ENCODE measurements at places on chromosomes 3 and 15.

DNA sequence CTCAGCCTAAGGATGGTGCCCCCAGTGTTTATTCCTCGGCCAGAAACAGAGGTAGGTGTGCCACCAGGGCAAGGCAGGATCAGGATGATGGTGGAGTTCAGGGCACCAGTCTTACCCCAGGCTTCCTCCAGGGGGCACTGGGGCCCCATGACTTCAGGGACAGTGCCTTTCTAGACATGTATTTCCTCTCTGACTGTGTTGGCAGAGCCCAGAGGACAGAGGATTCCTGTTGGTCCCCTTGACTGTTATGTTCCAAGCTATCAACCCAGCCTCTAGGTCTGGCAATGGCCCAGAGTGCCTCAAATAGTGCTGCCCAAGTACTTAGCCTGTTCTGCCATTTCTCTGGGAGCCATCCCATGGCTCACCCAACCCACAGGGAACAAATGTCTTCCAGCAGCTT lies 2.8 kb downstream of the HEMK1 start:
- H3K27ac ChIP-seq = peak overlapping the region; percentile 62
- DNase-seq = peak; percentile 52
- peaks cover 21% of the 10 kb centered on the region for H3K4me1 ChIP-seq

GRCh38 chr15:75008629-75009326 lies 13.4 kb downstream of the SCAMP5 start:
- H3K27me3 ChIP-seq = no peaks in the 10 kb centered on the region
- H3K27ac ChIP-seq = no peak overlapping the region
- H3K36me3 ChIP-seq = no peaks in the 10 kb centered on the region

DNA sequence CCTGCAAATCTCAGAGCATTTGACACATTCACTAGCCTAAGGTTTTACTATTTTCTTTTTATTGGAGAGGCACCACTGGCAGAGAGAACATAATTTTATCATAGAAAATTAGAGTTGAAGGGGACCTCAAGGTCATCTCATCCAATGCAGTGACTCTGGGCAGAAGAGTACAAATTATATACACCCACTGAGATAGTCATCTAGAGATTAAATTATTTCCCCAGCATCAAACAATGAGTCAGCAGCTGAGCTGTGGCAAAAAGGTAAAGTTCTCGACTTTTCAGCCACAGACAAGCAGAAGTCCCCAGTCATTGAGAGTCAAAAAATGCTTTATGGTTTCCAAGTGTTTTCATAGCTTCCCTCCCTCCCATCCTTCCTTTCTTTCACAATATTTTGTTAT lies 39.3 kb upstream of the SEMA6D start:
- H3K36me3 ChIP-seq = no peaks in the 10 kb centered on the region
- no peak overlapping the region for H3K4me3 ChIP-seq
- H3K27ac ChIP-seq = no peak overlapping the region
- H3K27me3 ChIP-seq = no peaks in the 10 kb centered on the region
- DNase-seq = no peak

GRCh38 chr3:186013312-186013711 lies 75.5 kb upstream of the TRA2B start:
- no peak for DNase-seq
- H3K4me1 ChIP-seq = no peaks in the 10 kb centered on the region
- no peak overlapping the region for H3K4me3 ChIP-seq

DNA sequence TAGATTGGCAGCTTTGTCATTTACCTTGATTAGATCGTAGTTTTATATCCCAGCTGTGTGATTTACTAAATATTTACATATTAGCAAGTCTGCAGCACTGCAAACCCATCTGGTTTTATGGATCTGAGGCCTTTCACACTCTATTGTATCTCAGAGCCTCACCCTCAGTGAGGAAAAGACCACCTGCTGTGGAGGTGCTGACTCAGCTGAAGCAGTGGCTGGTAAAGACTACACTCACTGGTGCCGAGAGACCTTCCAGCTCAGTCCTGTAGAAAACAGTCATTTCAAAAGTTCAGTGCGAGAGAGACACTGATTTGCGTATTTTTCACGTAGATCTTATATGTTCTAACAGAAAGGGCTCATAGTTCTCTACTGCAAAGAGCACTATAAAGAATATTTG lies 307.8 kb upstream of the TPM1 start:
- no peaks in the 10 kb centered on the region for H3K4me1 ChIP-seq
- no peak for DNase-seq
- H3K4me3 ChIP-seq = no peak overlapping the region
- no peaks in the 10 kb centered on the region for H3K27me3 ChIP-seq
- H3K36me3 ChIP-seq = peaks cover 21% of the 10 kb centered on the region
- H3K27ac ChIP-seq = no peak overlapping the region

GRCh38 chr3:53186726-53187125 lies 25.7 kb downstream of the PRKCD start:
- H3K4me3 ChIP-seq = no peak overlapping the region
- H3K27me3 ChIP-seq = no peaks in the 10 kb centered on the region
- peaks cover 9% of the 10 kb centered on the region for H3K4me1 ChIP-seq
- no peak for DNase-seq
- H3K27ac ChIP-seq = peak overlapping the region; percentile 65

DNA sequence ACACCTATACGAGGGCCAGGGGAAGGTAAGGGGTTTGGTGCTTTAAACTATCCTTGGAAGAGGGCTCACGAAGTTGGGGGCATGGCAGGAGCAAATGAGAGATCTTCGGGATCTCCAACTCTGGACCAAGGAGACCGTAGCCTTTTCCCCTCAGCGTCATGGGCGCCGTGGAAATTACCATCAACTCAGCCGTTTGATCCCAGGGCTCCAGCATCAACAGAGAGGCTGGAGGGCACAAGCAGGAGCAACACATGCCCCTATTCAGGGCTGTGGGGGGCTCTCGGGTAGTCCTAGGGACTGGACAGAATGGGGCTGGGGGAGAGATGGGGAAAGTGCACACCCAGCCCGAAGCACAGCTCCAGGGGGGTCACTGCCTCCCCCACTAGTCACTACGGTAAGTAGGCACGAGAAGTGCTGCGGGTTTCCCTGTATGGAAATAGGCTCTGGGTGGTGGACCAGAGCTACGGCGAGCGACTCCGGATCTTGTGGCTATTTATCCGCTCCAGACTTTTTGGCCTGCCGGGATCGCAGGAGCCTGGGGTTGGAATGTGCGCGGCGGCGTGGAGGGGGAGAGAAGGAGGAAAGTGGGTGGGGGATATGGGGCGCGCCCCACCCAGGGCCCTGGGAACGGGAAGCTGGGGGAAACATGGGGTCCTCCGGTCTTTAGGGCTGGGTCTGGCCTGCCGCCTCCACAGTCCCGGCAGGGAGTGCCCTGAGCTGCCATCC lies 539 bp upstream of the LAMB2 start:
- H3K27ac ChIP-seq = peak overlapping the region; percentile 64
- peaks cover 35% of the 10 kb centered on the region for H3K4me1 ChIP-seq
- peak overlapping the region; percentile 92 for H3K4me3 ChIP-seq
- DNase-seq = peak; percentile 69

GRCh38 chr15:80007532-80007931 lies 36.5 kb upstream of the BCL2A1 start:
- no peaks in the 10 kb centered on the region for H3K27me3 ChIP-seq
- no peaks in the 10 kb centered on the region for H3K4me1 ChIP-seq
- peaks cover 3% of the 10 kb centered on the region for H3K36me3 ChIP-seq
- H3K4me3 ChIP-seq = no peak overlapping the region
- no peak for DNase-seq
- H3K27ac ChIP-seq = no peak overlapping the region

GRCh38 chr3:152785051-152785450 lies 49.9 kb upstream of the P2RY1 start:
- H3K36me3 ChIP-seq = no peaks in the 10 kb centered on the region
- no peak for DNase-seq
- peaks cover 5% of the 10 kb centered on the region for H3K4me1 ChIP-seq
- H3K27me3 ChIP-seq = no peaks in the 10 kb centered on the region

- peaks cover 2% of the 10 kb centered on the region for H3K27me3 ChIP-seq
- H3K4me3 ChIP-seq = no peak overlapping the region
- no peaks in the 10 kb centered on the region for H3K4me1 ChIP-seq
- no peak for DNase-seq
- H3K27ac ChIP-seq = no peak overlapping the region
Observed at GRCh38 chr15:73539212-73540128, 93.7 kb downstream of the NPTN start.

DNA sequence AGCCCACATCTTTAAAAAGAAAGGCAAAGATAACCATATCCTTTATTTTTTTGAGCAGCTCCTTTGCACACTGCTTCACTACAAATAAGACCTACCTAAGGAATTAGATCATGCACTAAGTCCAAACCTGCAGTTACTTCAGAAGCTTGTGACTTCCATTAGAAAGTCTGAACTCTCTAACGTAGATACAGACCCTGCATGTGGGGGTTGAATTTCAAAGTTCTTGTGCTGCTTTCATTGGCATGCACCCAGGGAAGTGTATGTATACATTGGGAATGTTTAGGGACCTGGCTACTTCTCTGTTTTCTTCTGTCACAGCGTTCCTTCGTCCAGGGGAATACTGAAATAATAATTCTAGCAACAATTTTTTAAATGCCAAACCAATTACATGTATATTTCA lies 185.2 kb upstream of the IL12A start:
- H3K4me3 ChIP-seq = no peak overlapping the region
- DNase-seq = no peak
- no peak overlapping the region for H3K27ac ChIP-seq
- H3K4me1 ChIP-seq = peaks cover 9% of the 10 kb centered on the region
- H3K36me3 ChIP-seq = no peaks in the 10 kb centered on the region

- no peaks in the 10 kb centered on the region for H3K4me1 ChIP-seq
- DNase-seq = no peak
- H3K4me3 ChIP-seq = no peak overlapping the region
- peaks cover 3% of the 10 kb centered on the region for H3K36me3 ChIP-seq
Observed at GRCh38 chr3:99458013-99458412, 180.4 kb upstream of the COL8A1 start.

DNA sequence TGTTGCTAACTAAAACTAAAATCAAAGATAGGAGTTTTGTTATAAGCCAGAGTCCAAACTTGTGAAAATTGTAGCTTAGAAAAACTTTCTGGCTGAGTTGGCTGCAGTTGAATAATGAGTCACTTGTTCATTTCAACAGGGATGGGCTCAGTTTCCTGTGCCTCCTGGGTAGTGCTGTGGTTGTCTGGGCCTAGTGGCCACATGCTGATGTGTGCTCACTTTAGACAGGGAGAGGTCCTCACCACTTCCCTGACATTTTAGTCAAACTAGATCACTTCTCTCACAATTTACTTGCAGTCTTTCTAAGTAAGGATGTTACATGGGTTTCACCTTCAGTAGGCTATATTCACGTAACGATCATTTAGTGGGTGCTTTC lies 6.3 kb upstream of the UBE2Q2 start:
- H3K27ac ChIP-seq = no peak overlapping the region
- DNase-seq = no peak
- H3K36me3 ChIP-seq = no peaks in the 10 kb centered on the region
- H3K27me3 ChIP-seq = peaks cover 9% of the 10 kb centered on the region
- no peak overlapping the region for H3K4me3 ChIP-seq

- no peaks in the 10 kb centered on the region for H3K36me3 ChIP-seq
- no peak overlapping the region for H3K27ac ChIP-seq
- H3K4me3 ChIP-seq = no peak overlapping the region
- no peaks in the 10 kb centered on the region for H3K27me3 ChIP-seq
Observed at GRCh38 chr15:78220713-78221112, 13.7 kb downstream of the ACSBG1 start.

DNA sequence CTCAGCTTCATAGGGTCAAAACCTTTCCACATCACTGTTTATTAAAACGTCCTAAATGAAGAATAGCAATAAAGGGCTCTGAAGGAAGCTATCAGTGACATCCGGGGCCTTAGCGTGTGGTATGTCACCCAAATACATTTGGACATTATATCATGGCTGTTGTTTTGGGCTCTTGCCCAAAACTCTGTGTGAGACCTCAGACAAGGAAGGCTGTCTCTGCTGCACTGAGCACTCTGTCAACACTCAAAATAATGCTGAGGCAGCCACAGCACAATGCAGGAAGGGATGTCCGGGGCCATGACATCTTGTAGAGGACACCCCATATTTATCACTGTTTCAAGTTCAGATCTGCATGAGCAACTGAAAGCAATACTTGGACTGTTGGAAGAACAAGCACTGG lies 293.8 kb upstream of the WNT5A start:
- no peak overlapping the region for H3K4me3 ChIP-seq
- H3K36me3 ChIP-seq = no peaks in the 10 kb centered on the region
- H3K27ac ChIP-seq = no peak overlapping the region
- no peaks in the 10 kb centered on the region for H3K27me3 ChIP-seq

DNA sequence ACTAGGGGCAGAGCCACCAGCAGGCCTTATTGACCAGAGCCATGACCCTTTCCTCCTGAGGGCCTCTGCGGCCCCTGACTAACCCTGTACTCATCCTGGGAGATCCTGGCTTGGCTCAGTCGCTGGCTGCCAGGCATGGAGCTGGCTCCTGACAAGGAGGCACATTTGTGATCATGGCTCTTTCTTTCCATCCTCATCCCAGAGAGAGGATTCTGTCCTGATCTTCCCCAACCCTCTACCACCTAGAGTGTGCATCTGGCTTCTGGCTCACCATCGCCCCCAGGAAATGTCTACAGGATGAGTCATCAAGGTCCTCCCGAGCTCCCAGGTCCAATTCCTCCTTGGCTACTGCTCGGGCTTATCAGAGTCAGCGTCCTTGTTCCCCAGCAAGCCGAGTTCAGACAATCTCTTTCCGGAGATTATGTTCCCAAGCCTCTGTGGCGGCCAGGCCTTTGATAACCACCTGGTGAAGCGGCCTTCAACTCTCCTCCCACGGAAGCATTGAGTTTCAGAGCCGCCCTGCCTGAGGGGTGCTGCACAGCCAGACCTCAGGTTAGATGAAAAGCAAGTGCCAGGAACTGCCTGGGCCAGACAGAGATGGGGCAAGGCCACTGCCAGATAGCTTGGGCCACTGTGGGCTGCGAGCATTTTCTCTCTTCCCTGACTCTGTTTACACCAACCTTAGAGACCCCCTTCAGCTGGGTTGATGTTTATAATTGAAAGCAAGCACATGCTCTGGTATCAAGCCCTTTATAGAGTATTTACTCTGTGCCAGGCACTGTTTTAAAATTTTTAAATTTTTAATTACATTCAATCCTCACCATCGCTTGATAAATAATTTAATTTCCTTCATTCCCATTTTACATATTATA lies 44.3 kb upstream of the MRPS22 start:
- H3K27ac ChIP-seq = no peak overlapping the region
- no peaks in the 10 kb centered on the region for H3K4me1 ChIP-seq
- no peak overlapping the region for H3K4me3 ChIP-seq
- no peaks in the 10 kb centered on the region for H3K36me3 ChIP-seq

DNA sequence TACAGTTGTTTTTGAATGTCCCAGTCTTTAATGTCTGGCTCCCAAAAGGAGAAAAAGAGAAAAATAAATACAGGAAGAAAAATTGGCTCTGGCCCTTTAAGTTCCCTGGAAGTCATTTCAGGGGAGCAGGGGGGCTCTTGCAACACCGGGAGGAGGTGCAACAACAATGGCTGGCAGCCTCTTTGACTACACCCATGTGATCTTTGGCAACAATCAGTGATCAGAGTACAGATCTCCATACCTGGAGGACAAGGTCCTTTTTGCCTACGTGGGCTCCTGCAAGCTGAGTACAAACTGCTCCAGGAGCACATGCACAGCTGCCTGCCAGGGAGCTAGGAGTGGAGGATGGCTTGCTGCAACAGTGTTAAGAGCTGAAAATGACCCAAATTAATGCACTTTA lies 63.9 kb downstream of the GLCE start:
- H3K36me3 ChIP-seq = peaks cover 27% of the 10 kb centered on the region
- no peaks in the 10 kb centered on the region for H3K27me3 ChIP-seq
- DNase-seq = no peak
- H3K4me3 ChIP-seq = no peak overlapping the region
- H3K4me1 ChIP-seq = no peaks in the 10 kb centered on the region
- H3K27ac ChIP-seq = no peak overlapping the region
